C1 segment of cervical spinal cord (tissue), 14 donors: ENCODE measurements at places on chromosomes 16 and 17.
A peak's percentile ranks its signal among the peaks of the same experiment; 100 is the strongest.

GRCh38 chr16:5108505-5109158 is 11.0 kb upstream of the EEF2KMT start:
- DNase-seq, result no peak

- DNase-seq, result no peak
These were observed 96.6 kb downstream of the HIC1 start for GRCh38 chr17:2151358-2152033.

DNA sequence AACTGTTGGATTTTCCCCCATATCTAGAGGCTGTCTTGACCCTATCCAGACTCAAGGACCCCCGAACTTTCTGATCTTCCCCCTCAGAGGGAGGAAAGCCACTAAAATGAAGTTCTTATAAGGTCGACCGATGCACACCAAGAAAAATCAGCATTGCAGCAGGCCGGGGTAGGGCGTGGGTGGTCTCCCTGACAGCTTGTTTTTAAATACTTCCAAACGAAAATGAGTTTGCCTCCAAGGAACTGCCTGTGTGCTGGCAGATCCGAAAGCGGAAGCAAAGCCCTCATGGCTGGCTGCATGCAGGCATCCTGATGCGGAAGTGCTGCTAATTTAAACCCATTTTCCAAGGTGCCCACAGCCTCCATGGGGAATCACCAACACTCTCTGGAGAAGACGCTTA is 374.3 kb upstream of the XYLT1 start:
- no peak for DNase-seq

- peak; percentile 59 for DNase-seq
These were observed 13.2 kb upstream of the AURKB start for GRCh38 chr17:8223356-8224126.

GRCh38 chr17:8118769-8119580 is 661 bp upstream of the ALOXE3 start:
- peak; percentile 83 for DNase-seq

DNA sequence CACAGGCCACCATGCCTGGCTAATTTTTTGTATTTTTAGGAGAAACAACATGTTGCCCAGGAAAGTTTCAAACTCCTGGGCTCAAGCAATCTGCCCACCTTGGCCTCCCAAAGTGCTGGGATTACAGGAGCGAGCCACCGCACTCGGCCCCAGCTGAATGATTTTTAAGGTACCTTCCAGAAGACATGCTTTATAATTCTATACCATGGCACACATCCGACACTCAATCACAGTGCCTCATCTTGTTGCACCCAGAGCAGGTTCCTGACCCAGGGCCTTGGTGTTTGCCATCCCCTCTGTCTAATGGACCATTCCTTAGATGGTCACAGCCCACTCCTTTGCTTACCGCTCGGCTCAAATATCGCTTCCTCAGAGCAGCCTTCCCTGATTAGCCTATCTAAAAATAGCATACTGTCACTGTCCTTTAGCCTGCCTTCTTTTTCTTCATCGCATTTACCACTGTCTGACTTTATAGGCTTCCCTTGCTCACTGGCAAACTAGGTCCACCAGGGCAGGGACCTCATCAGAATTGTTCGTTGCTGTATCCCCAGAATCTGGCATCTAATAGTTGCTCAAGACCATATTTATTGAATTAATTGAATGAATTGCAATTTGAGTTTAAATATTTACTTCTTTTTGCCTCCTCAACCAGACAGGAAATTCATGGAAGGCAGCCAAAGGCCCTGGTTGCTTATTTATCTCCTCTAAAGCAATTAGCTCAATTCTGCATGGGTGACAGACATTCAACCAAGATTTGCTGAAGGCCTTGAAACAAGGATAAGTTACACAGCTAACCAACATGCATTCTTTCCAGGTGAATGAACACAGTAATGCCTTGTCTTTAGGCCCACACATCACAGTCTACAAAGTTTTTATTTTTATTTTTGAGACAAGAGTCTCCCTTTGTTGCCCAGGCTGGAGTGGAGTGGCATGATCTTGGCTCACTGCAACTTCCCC is 6.3 kb upstream of the TENT4B start:
- no peak for DNase-seq

DNA sequence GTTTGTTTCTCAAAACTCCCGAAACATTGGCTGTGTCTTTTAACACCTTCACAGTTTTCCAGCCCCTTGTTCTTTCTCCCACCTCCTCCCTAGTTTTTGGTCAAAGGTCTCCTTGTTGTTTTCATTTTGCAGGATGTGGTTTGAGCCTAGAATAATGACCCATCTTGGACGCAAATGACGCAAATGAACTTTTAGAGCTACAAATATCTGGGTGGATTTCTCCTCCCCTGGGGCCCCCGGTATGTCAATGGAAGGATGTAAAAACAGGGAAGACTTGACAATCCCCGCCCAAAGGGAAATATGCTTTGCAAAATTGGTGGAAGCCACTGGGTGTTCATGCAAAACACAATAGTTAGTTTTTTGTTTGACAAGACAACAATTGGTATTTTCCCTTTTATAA is 236.0 kb upstream of the IRX3 start:
- DNase-seq, result no peak

- DNase-seq, result no peak
These were observed 36.5 kb upstream of the TOB1 start for GRCh38 chr17:50902372-50903353.

GRCh38 chr17:42882166-42882565 is 18.4 kb upstream of the G6PC1 start:
- DNase-seq, result no peak
